ENCODE measurements at places on chromosomes 13 and 19. TPM values are rescaled to one million over a fixed set of nuclear protein-coding genes. Genes with fewer than 3 reads are reported as not detected.

DNA sequence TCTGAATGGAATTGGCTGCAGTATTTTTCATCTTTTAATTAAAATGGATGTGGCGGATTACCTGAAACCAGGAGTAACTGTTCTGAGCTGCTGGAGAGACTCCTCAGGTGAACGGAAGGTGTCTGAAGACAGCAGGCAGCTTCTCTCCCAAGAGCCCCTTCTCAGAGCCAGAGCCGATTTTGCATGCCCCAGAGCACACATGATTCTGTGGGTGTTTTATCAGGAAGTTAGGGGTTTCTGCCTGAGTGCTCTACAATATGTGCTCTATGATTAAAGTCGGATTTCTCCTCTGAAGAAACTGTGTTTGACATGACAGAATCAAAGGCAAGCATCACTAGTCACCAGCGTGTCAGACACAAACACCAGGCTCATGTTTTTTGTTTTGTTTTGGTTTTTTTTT is 60.7 kb upstream of the MCF2L start:
- no peaks in the 10 kb centered on the region for H3K4me1 ChIP-seq
- no peaks in the 10 kb centered on the region for H3K36me3 ChIP-seq
- H3K27ac ChIP-seq, result no peak overlapping the region

DNA sequence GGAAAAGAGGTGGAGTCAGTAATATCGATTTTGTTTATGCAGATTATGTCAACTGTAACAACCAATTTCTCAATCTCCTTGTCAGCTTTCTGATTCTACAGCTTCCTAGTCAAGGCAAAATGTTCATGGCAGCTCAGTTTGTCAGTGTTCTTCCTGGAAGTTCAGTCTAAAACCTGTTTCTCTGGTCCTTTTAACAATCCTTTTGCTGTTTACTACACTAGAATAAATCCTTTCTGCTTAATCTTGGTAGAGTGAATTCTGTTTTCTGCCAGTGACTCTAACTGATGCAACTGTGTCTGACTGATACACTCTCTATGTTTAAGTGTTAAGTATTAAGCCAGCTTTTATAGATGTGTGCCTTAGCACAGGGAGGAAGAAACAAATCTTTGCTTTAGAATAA is 516.9 kb upstream of the KLF12 start:
- H3K27ac ChIP-seq, result no peak overlapping the region
- no peaks in the 10 kb centered on the region for H3K27me3 ChIP-seq
- H3K4me1 ChIP-seq, result no peaks in the 10 kb centered on the region
- no peak overlapping the region for H3K4me3 ChIP-seq

GRCh38 chr19:54178581-54179261 is 5.8 kb upstream of the TMC4 start:
- DNase-seq, result no peak
- no peak overlapping the region for H3K4me3 ChIP-seq
- H3K27ac ChIP-seq, result no peak overlapping the region
- H3K36me3 ChIP-seq, result no peaks in the 10 kb centered on the region

DNA sequence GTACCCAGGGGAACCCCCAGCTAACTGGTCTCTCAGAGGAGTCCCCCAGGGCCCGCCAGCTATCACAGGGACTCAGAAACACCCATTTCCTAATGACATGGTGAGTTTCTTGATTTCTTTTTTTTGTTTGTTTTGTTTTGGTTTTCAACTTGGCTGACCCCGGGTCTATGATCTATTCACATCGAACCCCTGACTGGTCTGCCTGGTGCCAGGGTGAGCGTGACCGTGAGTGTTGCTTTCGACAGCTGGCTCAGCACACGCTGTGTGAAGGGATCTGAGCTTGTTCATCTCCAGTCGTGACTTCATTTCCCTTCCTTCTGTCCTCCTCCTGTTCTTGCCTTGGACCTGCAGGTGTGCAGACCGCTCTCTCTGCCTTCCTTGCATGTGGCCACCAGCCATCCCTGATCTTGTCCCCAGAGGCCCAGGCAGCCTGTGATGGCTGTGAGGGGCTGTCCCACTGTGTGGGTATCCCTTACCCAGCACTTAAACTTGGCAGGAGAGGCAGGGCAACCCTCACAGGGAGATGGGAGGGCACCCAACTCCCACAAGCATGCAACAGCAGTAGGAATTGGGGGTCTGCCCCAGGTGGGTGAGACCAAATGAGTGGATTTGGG is 26.2 kb downstream of the TMEM161A start:
- H3K4me3 ChIP-seq, result no peak overlapping the region
- no peaks in the 10 kb centered on the region for H3K36me3 ChIP-seq
- H3K27ac ChIP-seq, result no peak overlapping the region
- H3K4me1 ChIP-seq, result no peaks in the 10 kb centered on the region

GRCh38 chr19:38290631-38291147 is 13.4 kb upstream of the C19orf33 start:
- no peak overlapping the region for H3K27ac ChIP-seq
- no peak overlapping the region for H3K4me3 ChIP-seq
- H3K36me3 ChIP-seq, result no peaks in the 10 kb centered on the region
- H3K27me3 ChIP-seq, result no peaks in the 10 kb centered on the region
- DNase-seq, result no peak
- H3K4me1 ChIP-seq, result no peaks in the 10 kb centered on the region

DNA sequence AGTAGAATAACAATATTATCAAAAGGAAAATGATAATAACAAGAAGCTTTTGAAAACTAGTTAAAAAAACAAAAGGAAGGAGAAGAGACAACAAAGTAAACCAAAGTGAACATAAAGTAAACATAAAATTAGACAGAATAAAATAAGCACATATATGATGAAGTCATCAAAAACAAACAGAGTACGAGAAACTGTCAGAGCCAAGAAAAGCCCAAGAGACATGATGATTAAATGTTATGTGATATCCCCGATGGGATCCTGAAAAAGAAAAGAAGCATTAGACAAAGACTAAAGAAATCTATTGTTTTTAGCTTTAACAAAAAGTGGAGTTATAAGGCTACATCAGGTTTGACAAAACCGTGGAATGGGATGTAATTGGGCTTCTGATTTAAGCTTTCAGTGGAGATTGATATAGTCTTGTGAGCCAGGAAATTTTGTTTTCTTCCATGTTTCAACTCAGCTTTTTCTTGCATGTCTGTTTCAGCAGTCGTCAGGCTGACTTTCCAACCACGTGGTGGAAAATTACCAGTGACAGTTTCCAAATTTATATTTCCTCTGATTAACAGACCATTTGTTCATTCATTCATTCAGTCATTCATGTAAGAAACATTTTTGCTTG is 64.9 kb downstream of the KL start:
- no peak overlapping the region for H3K4me3 ChIP-seq
- no peaks in the 10 kb centered on the region for H3K36me3 ChIP-seq
- DNase-seq, result no peak
- no peaks in the 10 kb centered on the region for H3K27me3 ChIP-seq
- no peak overlapping the region for H3K27ac ChIP-seq
- H3K4me1 ChIP-seq, result no peaks in the 10 kb centered on the region

DNA sequence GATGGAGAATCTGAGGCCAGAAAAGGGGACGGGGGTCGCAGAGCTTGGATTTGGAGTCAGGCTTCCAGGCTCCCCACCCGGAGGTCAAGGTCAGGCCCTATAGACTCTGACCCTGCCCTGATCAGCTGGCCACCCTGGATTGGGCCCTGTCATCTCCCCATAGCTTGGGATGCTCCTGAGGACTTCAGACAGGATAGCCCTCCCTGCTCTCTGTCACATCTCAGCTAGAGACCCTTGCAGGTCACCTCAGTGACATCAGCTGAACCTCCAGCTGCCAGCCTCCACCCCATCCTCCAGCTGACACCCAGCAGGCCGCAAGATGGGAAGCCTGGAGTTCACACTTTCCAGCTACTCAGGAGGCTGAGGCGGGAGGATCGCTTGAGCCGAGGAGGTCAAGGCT is 2.8 kb upstream of the TPM4 start:
- no peaks in the 10 kb centered on the region for H3K27me3 ChIP-seq
- H3K4me3 ChIP-seq, result no peak overlapping the region
- H3K36me3 ChIP-seq, result no peaks in the 10 kb centered on the region
- H3K27ac ChIP-seq, result no peak overlapping the region
- DNase-seq, result no peak

DNA sequence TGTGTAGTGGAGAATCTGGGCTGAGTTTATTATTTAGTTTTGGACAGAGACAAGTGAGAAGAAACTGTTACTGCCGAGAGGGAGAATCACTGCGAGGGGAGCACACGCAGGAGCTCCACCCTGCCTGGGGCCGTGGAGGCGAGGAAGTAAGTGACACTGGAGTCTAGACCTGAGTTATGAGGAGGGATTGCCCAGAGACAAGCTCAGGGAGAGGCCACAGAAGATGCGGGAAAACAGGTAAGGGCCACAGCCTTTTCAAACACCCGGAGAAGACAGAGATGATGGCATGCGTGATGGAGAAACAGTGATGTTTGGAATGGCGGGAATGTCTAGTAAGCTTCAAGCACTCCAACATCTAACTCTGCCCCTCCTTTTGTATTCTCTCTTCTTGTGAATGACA is 84.1 kb downstream of the TNFSF11 start:
- no peaks in the 10 kb centered on the region for H3K27me3 ChIP-seq
- no peak for DNase-seq
- no peaks in the 10 kb centered on the region for H3K36me3 ChIP-seq

DNA sequence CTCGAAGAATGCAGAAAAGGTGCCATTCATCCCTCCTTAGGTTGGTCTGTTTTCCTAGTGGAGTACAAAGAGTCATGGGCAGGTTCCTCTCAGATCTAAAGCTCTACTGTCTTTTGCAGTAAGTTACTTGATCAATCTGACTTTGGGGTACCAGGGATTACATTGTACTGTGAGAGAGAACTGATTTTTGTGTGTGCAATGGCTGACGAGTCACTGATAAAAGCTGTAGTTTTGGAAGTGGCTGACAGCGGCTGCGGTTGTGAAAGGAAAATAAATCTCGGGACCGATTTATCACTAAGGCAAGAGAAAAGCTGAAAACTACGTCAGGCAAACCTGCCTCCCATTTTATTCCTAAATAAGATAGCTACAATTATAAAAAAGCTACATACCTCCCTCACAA is 26.9 kb downstream of the UTP14C start:
- no peak for DNase-seq
- H3K4me1 ChIP-seq, result no peaks in the 10 kb centered on the region
- H3K4me3 ChIP-seq, result no peak overlapping the region

DNA sequence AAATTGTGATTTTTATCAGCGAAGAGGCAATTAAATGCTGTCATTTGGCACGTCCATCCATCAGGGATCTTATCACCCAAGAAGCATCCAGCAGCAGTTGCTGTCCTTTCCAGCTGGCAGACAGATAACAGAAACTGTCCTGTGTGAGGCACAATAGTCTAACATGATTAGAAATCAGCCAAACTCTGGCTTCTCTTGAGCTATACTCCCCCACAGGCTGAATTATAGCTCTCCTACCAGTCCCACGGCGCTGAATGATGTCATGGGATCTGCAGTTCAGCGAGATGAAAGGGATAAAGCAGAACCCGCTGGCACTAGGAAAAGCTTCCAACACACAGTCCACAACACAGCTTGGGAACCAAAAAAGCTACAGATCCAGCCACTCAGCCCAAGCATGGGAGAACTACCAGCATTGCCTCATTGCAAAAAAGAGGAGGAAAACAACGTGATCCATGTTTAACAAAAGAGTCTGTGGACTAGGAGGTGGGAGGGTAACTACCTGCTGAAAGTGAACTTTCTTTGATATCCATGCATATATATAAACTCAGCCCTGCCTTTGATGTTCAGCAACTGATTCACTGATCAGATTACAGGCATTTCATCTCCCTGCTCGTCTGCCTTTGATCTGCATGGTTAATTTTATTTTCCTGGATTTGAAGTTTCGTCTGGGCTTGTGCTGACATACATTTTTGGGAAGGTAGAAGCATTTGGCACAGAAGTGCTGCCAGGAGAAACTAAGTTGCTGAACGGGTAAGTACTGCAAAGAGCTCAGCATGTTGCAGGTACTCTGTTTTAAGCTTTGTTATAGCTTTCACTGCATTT is at the start of gene TNFRSF19:
Gene TNFRSF19 (plus strand): TSS at position 314 of the 822 bp plus-strand sequence. CDS start 19,772 bp downstream, outside the sequence.
- DNase-seq, result peak; percentile 76
- H3K4me3 ChIP-seq, result peak within 1 kb of the TSS; percentile 48
- peak within 1 kb of the TSS; percentile 86 for H3K27ac ChIP-seq
- H3K4me1 ChIP-seq, result no peaks in the 10 kb centered on the region

PRR22 gene
- 0.67 TPM for total RNA-seq

ZNF709 gene
- total RNA-seq, result 1.6 TPM

Data from right atrium auricular region (tissue), 2 donors.